NCI-H2081 (cell line): ENCODE measurements at places on chromosomes 12 and 14.
A peak's percentile ranks its signal among the peaks of the same experiment; 100 is the strongest.

DNA sequence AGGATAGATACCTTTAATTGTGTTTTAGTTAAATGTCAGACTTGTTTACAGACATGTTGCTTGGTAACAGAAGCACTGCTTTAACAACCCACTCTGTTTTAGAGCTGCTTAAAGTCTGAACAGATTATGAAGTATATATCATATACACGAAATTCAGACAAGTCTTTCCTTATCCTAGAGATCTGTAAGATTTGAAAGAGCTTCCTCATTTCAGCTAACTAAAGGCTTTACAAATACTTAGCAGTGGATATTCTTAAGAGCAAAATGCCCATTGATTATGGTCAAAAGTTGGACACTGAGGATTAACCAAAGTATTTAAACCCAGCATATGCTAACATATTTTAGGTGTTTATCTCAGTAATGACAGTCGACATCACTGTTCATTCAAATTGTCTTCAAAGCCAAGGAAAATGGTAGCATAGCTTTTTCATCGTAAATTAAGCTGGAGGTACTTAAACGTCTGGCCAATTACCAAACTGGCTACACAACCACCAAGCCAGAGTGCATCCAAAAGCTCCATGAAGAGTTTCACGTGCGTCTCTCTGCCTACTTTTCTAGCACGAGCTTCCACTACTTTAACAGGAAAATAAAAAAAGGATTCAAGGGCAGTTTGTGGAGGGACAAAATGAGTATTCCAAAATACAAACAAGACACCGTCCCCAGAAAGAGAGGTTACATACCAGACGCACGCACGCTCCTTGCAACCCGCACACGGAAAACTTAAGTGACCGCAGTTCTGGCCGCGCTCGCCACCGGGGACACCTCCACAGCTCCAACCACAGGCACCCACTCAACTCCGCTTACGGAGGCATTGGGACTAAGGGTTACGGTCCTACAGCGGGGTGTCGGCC is 565 bp downstream of the CEP83 start:
- peak; percentile 23 for DNase-seq

GRCh38 chr14:99699085-99699760 is 15.1 kb downstream of the CYP46A1 start:
- DNase-seq = no peak

DNA sequence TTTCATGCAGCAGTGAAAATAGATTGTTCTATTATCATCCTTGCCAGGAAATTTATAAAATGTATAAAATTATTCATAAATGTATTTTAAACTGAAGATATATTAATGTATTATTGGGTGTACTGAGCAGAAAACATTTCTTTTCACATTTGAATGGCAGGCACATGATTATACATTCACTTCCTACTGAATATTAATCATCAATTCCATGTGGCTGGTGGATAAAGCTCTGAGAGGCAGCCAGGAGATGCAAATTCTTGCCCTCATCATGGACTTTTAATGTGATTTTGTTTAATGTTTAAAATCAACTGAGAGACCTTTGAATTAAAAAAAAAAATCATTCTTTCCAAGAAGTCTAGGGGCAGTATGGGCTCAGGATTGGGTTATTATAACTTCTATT is 40.8 kb downstream of the ANO6 start:
- no peak for DNase-seq

DNA sequence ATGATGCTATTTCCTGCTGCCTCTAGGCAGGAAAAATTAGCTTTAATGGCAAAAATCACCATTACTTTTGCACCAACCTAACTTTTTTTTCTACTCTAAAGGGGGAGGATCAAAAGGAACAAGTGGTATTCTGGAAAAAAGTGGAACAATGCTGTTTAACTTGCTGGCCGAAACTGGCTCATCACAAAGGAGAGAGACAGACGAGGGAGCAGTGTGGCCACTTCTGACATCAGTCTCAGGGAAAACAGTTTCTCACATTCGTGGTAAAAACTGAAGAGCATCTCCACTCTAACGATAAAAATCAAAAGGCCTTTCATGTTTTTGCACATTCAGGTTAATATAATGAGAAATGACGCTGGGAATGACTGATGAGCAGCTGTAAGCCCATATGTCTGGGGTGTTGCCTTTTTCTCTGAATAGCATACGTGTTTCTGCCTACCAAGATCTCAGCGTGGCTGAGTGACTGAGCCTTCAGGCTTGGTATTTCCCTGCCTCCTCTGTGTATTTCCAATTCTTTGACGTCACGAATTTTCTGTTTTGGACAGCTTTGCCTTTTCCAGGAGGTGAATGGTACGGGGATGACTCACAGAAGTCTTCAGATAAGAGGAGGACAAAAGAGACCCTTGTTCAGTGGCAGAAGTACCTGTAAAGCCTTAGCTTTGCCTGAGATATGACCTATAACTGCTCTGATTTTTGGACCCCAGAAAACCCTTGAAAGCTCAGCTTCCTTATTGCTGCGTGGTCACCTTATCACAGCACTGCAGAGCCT is 358.8 kb downstream of the GLT1D1 start:
- DNase-seq = no peak

- DNase-seq = no peak
These were observed 123.3 kb upstream of the SFSWAP start for GRCh38 chr12:131587565-131587964.

- DNase-seq = no peak
These were observed 71.7 kb downstream of the HMGA2 start for GRCh38 chr12:65895759-65896656.

DNA sequence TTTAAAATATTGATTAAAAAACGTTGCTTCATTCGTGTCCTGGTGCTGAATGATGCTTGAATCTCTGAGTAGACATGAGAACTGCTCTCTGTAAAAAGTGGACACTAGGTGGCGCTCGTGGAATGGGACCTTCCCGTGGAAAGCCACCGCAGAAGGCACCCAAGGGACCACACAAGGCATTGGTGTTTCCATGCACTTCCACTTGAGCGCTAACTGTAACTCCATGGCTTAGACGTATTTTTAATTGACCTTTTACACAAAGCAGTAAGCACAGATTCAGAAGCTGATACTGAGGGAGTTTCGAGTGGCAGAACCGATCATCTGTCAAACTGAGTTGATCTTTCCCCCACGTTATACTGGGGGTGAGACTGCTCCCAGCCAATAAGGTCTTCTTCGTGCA is 135.3 kb downstream of the PRKCH start:
- peak; percentile 74 for DNase-seq
